WTC11 (cell line): ENCODE measurements at places on chromosomes 11 and 22.

DNA sequence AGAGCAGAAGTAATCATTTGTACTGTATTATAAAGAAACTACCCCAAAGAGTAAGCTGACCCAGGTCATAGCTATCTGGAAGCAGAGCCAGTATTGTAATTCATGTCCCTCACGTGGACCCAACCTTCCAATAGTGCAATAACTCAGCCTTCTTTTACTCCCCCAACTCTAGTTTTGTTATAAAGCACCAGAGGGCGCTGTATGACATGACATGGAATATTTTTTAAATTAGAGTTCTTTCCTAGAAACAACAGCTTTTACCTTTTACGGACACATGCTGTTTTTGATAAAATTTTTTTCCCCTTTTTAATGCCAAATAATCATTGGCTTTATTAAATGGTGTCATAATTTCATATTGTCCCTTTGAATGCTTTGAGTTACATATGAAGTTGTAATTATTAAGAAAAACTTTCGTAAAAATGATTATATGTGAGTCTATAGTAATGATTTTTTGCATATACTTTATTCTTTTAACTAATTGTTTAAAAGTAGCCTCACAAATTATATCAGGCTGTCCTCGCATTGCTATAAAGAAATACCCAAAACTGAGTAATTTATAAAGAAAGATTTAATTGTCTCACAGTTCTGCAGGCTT, 76.9 kb downstream of the DKK3 start:
- no peak for DNase-seq

DNA sequence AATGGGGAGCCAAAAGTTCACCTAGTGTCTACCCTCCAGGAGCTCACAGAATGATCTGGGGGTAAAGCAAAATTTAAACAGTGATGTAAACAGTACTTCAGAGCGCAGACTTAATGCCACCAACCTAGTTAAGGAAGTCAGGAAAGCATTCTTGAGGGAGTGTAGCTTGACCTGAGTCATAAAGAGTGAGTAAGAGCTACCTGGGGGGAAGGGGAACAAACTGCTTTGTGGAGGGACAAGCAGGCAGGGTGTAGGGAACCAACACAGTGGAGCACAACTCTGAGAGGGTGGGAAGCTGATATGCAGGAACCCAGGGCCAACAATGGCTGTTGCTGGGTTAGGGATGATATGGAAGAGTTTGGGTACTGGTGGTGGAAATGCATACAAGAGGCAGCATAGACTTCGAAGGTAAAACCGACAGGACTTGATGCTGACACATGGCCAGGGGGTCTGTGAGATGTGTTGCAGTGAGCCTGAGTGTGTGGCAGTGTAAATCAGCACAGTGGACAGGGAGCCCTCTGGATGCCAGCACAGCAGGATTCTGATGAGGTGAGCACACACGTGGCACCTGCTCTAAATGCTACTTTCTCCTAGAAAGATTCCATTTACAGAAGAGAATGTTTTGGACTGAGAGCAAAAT, 58.3 kb upstream of the CYP2D6 start:
- DNase-seq: no peak

DNA sequence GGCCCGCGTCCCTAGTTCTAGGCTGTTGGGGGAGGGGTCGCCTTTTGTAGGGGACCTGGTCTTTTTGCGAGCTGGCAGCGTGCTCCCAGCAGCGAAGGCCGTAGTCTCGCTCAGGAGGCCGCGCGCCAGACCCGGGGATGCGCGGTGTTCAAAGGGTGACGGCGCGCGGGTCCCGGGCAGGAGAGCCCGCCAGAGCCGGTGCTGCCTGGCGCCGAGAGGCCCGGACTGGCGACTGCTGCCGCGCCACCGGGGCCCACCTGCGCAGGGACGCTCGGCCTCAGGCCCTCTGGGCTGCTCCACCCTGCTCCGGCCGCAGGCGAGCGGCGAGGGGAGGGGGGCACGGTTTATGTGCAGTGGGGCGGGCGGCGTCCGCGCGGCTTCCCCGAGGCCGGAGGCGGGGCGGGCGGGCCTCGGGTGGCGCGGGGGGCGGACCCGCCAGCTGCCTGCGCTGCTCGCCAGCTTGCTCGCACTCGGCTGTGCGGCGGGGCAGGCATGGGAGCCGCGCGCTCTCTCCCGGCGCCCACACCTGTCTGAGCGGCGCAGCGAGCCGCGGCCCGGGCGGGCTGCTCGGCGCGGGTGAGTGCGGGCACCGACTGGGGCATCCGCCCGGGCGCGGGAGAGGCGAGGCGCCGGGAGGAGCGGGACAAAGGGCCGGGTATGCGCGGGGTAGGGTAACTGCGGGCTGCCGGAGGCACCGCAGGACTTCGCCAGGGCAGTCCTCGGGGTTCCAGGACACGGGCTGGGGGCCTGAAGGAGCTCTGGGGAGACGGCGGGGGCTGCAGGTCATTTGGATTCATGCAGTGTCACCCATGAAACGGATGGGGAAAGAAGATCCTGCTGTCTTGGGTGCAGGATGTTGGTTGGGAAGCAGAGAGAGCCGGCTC, at the start of gene PRSS23:
PRSS23 (plus strand) TSS at position 467 of the 884 bp plus-strand sequence. CDS start 7,102 bp downstream, outside the sequence.
- peak; percentile 71 for DNase-seq

- DNase-seq: peak; percentile 84
Measured at GRCh38 chr22:20429254-20430100, 8.1 kb downstream of the SCARF2 start.

GRCh38 chr11:128568166-128568778, 19.1 kb downstream of the ETS1 start:
- DNase-seq: no peak

- DNase-seq: no peak
Measured at GRCh38 chr11:14119357-14119756, 156.8 kb downstream of the SPON1 start.

GRCh38 chr11:78406568-78407196, 10.9 kb downstream of the GAB2 start:
- DNase-seq: no peak
